T-helper 22 cell (primary cell): ENCODE measurements at places on chromosomes 7 and 10.

GRCh38 chr7:70113536-70113935 lies 515.3 kb downstream of the AUTS2 start:
- DNase-seq: no peak

- no peak for DNase-seq
Observed at GRCh38 chr10:7667262-7668141, 736 bp upstream of the ITIH5 start.

GRCh38 chr10:33015761-33016547 lies 57.9 kb upstream of the ITGB1 start:
- no peak for DNase-seq

DNA sequence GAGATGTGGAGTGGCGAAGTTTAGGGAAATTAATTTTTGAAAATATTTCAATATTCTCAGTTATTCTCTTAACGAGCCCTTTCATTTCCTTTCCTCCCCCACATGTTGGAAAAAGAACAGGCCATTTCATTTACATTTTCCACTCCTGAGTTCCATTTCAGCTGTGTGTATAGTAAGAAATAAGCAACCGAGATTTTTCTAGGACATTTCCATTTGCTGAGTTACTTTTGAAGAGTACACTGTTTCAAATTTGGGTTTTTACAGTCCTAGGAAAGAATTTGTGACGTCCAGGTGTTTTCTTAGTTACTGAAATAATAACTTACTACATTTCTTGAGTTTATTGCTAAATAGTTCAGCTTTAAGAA lies 1.2 kb downstream of the SEPTIN7 start:
- no peak for DNase-seq

GRCh38 chr7:113730309-113730955 lies 188.4 kb downstream of the PPP1R3A start:
- DNase-seq: no peak

DNA sequence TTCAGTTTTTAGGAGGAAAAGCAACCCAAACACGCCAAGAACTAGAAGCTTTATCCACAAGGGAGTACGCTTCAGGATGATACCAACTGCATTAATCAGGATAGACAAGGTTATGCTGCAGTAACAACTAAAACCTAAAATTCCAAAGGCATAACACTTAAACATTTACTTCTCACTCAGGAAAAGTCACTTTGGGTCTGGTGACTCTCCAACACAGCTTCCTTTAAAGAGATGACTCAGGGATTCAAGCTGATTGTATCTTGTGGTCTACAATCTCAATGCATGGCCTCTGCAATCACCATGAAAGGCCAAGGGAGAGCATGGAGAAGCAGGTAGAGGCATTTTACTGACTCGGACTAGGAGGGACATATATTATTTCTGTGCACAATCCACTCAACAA lies 315.8 kb downstream of the KCNMA1 start:
- DNase-seq: no peak

- no peak for DNase-seq
Observed at GRCh38 chr7:111098926-111099250, 8.0 kb downstream of the LRRN3 start.

- no peak for DNase-seq
Observed at GRCh38 chr7:29271319-29271658, 76.7 kb downstream of the CHN2 start.

DNA sequence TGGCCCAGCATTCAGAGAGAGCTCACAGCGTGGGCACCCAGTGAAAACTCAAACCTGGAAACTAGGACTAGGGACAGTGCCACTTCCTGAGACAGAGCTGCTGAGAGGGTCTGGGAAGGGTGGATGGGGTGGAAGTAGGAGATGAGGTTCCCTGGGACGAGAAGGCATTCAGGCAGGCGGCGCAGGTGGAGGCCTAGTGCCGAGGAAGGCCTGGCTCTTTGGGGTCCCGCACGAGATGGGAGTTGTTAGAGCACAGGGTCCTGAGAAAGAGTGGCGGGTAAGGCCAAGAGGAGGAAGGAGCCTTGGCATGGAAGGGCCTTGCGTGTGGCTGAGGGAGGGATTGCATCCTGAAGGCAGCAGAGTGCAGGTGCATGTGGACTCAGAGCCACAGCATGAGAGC lies 129.8 kb upstream of the SH2B2 start:
- DNase-seq: no peak

DNA sequence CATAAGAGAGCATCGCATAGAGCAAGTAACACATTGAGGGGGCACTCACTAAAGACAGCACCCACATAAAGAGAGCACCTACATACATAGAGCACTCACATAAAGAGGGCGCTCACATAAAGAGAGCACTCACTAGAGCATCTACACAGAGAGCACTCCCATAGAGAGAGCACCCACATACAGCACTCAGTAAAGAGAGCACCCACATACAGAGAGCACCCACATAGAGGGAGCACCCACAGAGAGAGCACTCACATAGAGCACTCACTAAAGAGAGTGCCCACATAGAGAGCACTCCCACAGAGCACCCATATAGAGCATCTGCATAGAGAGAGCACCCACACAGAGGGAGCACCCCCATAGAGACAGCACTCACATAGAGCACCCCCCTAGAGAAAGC lies 47.8 kb downstream of the INSIG1 start:
- DNase-seq: no peak

- DNase-seq: no peak
Observed at GRCh38 chr7:80128918-80129317, 5.7 kb upstream of the GNAI1 start.

- no peak for DNase-seq
Observed at GRCh38 chr10:44261710-44262455, 123.0 kb downstream of the CXCL12 start.

DNA sequence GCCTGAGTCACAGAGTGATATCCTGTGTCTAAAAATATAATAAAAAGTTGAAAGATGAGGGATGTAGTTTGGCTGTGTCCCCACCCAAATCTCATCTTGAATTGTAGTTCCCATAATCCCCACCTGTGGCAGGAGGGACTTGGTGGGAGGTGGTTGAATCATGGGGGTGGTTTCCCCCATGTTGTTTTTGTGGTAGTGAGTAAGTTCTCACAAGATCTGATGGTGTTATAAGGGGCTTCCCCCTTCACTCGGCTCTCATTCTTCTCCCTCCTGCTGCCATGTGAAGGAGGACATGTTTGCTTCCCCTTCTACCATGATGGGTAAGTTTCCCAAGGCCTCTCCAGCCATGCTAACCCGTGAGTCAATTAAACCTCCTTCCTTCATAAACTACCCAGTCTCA lies 25.1 kb upstream of the UBE3C start:
- no peak for DNase-seq

GRCh38 chr7:85682833-85683620 lies 496.2 kb upstream of the SEMA3D start:
- DNase-seq: no peak

DNA sequence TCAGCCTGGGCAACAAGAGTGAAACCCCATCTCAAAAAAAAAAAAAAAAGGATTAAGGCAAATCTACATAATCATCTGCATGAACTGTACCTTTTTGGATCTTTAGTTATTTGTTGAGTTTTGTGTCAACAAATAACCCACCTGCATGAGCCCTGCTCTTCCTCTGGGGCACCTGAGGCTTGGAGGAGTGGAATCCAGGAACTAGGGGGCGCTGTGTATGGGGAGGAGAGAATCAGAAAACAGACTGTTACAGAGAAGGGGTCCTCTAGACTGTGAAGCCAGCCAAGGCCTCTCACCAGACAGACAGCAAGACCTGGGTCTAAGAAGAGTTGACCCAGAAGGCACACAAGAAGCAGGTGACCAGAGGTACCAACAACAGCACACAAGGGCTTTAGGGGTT lies 682.8 kb upstream of the NRP1 start:
- no peak for DNase-seq

DNA sequence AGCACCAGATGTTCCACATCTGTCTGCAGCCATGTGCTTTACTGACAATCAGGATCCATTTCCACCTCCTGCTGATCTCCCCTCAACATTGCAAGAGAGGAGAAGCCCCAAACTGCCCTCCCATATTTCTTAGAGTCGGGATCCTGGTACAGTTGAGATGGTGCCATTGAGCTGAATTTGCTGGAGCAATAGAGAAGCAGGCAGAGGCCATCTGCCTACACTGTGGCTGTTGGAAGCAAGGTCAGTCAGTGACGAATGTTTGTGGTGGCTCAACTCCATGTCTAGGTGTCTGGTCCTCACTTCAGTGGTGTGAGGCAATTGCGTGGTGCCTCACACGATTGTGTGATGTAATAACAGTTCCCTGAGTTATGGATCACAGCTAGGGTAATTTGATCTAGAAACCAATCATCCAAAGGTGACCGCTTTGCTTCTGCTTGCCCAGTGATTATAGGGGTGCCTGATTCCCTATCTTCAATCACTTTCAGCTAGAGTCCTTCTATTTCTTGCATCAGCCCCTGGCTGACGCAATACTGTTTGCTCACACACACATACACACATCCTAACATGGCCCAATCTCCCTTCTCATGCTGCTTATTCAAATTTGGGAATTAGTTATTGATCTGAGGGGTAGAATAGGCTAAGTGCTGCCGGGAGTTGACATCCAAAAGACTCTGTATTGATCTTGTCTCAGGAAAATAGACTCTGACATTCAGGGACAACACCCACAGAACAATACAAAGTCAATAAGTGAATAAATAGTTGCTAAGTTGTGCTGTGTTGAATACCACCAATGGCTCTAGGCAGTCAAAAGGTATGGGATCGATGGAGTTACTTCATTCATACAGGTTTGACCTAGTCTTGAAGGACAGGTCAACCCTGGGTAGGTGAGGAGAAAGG lies 46.1 kb upstream of the SLC35B4 start:
- no peak for DNase-seq

DNA sequence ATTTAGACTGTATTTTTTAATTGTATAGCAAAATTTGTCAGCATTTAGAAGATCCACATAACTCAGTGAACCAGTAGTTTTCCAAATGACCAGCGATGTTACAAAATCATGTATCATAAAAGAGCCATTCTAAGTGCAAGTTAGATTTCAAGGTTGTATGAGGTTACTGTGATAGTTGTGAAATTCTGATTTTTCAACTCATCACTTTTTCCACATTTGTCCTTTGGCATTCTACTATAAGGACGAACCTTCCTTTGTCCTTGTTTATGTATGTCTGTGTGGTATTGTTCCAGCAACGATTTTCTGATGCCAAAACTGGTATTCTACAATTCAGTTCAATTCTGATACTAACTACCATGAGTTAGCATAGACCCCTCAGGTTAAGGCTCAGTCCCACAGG lies 64.2 kb downstream of the TAX1BP1 start:
- DNase-seq: no peak

GRCh38 chr10:7075110-7075509 lies 335.7 kb downstream of the SFMBT2 start:
- DNase-seq: no peak

DNA sequence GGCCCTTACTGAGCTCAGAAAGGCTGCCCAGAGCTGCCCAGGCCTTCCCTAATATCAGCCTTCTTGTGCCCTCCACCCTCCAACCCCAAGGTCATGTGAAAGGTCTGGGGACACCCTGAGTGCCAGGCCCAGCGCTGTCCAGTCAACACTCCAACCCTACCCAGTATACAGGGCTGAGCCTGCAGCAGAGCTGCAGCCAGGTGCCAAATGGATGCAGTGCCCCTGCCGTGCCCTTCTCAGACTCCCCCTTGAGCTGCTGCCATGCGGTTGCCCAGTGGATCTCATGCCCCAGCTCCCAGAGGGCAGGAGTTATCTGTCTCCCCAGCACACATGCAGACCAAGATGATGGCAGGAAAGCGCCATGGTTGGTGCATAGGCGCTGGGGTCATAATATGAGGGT lies 61.5 kb downstream of the ZMIZ1 start:
- DNase-seq: no peak

DNA sequence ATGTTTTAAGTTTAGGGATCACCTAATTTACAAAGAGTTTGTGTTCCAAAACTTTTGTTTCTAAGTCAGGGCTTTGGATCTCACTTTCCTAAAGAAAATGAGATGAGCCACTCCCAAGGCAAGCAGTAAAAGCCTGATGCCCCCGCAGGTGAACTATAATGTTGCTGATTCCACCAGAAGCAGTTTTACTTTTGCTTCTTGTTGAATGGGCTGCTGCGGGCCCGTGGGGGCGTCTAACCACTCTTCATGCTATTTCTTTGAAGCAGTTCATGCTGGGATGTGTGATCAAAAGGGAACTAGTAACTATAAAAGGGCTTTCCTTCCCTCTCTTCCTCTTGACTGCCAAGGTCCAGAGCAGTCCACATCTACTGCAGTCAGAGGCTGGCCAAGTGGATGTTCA lies 118.7 kb upstream of the NEBL start:
- no peak for DNase-seq

- DNase-seq: no peak
Observed at GRCh38 chr10:70169011-70169410, 1.3 kb downstream of the SAR1A start.

GRCh38 chr7:121966276-121966934 lies 93.4 kb downstream of the PTPRZ1 start:
- no peak for DNase-seq

DNA sequence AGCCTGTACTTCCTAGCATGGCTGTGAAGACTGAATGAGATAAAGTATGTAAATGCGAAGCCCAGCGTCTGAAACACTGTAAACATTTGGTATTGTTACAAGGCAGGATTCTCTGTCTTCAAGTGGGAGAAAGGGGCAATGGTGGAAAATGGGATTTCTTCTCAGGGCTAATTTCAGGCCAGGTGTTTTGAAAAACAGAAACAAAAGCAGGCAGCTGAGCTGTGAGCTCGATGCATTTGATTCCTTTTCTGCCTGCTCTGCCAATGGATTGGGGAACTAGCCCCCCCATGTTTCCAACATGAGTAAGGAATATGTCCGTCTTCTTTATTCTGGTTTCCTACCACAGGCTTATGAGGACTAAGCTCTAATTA lies 732.1 kb upstream of the AUTS2 start:
- DNase-seq: no peak

DNA sequence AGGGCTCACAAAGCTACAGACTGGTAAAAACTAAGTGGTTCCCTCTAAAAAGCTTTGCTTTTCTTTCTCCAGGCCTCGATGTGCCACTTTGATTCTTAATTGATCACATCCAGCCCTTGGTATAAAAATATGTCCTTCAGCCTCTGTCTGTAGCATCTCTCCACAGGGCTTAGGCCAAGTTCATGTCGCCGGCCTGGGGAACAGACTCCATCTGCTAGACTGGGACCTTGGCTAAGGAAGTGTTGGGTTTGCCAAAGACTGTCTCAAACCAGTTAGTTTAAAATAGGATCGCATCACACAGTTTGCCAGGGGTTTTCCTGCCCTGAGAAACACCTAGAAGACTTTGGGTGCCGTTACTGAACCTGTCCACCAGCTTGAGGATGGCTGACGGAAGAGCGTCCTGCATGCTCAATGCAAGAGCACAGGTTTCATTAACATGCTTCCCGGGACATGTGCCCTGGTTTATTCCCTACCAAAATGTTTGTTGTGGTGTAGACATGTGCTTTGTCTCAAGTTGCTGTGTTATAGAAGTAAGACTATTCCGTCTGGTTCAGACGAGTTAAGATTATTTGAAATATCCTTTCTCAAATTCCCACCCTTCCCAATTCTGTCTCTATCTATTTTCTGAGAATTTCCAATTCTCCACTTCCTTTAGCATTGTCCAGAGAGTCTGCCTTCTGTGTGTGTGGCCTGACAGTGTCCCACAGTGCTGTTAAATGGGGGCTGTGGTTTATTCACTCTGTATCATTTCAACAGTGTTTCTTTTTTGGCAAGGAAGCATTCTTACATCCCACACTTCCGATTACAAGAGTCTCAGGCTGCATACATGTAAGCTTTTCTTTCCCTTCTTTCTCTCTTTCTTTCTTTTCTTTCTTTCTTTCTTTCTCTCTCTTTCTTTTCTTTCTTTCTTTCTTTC lies 334.7 kb downstream of the INHBA start:
- no peak for DNase-seq
